ENCODE measurements at places on chromosomes 7 and 10.

DNA sequence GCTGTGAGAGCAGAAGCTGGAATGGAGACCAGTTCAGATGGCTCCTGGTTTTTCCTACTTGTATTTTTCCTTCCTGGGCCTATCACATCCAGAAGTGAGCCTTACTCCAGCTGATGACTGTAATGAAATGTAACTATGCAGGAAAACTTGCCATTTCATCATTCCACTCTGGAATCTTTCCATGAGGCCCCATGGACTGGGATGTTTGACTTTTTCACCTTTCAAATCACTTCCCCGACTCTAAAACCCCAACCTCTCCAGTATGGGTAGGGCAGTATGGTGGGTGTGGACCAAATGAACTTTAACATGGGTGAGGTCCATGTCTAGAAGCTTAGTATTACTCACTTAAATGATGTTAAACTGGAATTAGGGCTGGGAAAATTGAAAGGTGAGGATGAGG lies 40.3 kb upstream of the DLD start:
- DNase-seq: no peak

DNA sequence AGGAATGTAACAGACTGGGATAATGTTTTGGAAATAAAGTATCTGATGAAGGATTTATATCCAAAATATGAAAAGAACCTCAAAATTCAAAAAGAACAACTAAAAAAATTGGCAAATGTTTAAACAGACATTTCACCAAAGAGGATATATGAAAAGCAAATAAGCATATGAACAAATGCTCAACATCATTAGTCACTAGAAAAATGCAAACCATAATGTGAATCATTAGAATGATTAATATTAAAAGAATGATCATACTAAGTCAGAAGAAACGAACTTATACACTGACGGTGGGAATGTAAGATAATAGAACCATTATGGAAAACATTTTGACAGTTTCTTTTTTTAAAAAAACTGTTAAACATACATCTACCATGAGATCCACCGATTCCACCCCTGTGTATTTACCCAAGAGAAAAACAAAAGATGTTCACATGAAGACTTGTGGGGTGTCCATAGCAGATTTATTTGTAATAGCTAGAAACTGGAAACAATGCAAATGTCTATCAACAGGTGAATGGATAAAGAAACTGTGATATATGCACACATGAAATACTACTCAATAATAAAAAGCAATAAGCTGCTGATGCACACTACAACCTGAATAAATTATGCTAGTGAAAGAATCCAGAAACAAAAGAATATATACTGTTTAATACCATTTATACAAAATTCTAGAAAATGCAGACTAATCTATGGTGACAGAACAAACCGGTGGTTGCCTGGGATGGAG lies 35.7 kb downstream of the PRKG1 start:
- DNase-seq: no peak

DNA sequence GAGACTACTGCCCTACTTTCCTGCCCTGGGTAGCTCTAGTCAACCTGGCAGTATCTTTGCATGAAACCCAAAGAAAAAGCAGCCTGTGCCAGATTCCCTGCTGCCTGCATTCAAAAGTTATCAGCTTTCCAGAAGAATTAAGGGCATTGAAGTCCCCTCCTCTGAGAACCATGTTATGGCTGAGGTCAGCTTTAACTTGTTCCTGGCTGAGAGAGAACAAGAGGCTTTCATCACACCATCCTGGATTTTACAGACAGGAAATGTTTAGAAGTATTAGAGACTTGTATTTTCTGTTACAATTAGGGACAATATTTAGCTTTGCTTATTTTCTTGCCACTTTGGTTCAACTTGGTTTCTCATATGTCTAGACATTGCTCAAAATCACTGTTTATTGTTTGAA lies 238.8 kb downstream of the ARL4A start:
- no peak for DNase-seq

DNA sequence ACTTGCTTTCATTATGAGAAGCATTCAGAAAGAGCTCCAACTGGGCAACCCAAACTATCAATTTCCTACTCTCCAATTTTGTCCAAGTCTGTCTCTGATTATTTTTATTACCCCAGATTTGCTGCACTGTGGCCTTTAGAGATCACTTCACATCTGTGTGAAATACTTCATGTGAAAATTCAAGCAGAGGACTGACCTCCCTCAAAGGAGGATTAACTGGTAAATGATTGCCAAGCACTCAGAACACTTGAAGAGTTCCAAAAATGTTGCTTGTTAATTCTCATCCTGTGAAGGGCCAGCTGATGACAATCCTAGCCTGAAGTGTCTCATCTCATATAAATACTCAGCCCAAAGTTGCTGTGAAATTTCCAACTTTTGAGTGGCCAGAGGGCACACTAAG lies 182.8 kb upstream of the DGKB start:
- no peak for DNase-seq

DNA sequence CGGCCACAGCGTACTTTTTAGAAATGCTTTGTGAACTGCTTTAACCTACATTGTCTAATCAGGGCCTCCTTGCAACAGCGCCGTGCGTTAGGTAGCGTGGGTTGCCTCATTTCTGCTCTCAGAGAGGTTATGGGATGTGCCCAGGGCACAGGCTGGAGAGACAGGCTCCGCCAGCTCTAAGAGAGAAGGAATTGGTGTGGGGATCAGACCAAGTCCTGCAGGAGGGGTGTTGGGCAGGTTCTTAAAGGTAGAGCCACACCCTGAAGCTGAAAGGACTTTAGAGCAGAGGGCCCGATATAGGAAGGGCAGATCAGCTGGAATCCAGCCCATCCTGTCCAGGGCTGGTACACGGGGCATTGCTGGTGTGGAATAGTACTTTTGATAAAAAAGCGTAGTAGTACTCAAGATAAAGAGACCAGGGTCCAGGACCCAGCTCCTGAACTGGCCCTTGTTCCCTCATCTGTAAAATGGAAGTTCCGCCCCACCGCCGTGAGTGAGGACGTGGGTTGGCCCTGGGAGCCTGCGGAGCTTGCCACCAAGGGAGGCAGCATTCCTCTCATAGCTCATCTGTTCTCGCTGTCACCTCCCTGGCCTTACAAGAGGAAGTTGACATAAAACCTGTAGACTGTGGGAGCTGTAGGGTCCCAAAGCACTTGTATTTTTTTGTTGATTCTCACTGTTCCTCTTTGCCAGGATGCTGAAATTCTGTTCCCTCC lies 37.2 kb downstream of the TMEM120A start:
- DNase-seq: no peak

GRCh38 chr10:88858491-88858890 lies 6.8 kb upstream of the ANKRD22 start:
- no peak for DNase-seq

DNA sequence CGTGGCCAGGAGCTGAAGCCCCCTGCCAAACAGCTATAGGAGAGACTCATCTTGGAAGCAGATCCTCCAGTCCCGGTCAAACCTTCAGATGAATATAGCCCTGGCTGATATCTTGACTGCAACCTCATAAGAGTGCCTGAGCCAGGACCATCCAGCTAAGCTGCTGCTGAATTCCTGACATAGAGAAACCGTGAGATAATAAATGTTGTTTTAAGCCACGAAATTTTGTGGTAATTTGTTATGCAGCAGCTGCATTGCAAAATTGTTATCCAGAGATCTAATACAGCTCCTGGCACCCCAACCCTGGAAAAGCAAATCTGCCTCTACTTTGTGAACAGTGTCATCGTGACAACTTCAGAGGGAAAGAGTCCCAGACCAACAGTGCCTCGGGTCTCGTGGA lies 119.9 kb downstream of the CREB5 start:
- DNase-seq: no peak

GRCh38 chr7:117803476-117803875 lies 69.8 kb downstream of the CTTNBP2 start:
- DNase-seq: no peak

GRCh38 chr10:86419101-86419500 lies 52.5 kb upstream of the GRID1 start:
- DNase-seq: no peak

GRCh38 chr7:115477193-115477651 lies 553.3 kb downstream of the TFEC start:
- DNase-seq: peak; percentile 59

DNA sequence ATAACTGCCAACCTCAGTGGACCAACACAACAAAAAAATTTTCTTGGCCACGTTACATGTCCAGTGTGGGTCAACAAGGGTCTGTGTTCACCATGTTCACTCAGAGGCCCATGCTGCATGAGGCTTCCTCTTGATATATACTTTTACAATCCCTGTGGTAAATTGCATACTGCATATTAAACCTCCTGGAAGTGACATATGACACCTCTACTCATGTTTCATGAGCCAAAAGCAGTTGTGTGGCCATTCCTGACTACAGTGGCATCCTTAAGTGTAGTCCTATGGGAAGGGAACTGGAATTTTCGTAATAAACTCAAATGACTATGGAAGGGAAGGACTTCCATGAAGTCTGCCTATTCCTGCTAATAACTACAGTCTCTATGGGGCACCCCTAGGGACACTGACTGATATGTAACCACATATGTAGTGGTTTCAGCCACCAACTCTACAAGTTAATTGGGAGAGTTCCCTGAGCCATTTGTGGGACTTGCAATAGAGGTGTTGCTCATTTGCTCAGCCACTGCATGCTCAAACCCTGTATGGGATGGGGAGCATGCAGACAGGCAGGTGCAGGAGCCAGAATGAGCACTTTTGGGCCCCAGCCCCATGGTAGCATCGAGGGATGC lies 9.7 kb downstream of the DYNC1I1 start:
- no peak for DNase-seq

- DNase-seq: no peak
Observed at GRCh38 chr10:78934532-78934898, 134.3 kb upstream of the ZMIZ1 start.

GRCh38 chr7:150946421-150947240 lies 31.5 kb downstream of the KCNH2 start:
- peak; percentile 60 for DNase-seq

GRCh38 chr10:76050291-76050625 lies 618.8 kb downstream of the LRMDA start:
- no peak for DNase-seq

- DNase-seq: no peak
Observed at GRCh38 chr7:15407910-15408309, 153.9 kb downstream of the AGMO start.

Measured in sciatic nerve (tissue), 2 donors.